ENCODE measurements at places on chromosomes 2 and 18. TPM values are rescaled to one million over a fixed set of nuclear protein-coding genes. Genes with fewer than 3 reads are reported as not detected.

The PSTPIP2 gene
- total RNA-seq, result 140 TPM

The RUFY4 gene
- 2.2 TPM for total RNA-seq

The ECEL1 gene
- 23.1 TPM for total RNA-seq

The IAH1 gene
- 40.5 TPM for total RNA-seq

DNA sequence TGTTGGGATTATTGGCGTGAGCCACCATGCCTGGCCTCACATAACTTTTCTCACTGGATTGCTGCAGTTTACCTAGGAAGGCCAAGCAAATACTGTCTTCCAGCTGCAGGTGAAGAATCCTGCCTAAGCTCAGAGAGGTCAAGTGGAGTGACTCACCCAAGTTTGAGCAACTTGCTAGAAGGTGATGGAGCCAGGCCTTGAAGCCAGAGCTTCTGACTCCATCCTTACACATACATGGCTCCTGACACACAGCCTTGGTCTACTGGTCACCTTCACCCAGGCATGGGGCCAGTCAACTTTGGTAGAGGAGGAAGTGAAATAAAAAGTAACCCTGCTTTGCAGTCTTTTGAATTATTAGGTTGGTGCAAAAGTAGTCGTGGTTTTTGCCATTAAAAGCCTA lies 93.5 kb downstream of the VWA3B start:
- no peak for DNase-seq

DNA sequence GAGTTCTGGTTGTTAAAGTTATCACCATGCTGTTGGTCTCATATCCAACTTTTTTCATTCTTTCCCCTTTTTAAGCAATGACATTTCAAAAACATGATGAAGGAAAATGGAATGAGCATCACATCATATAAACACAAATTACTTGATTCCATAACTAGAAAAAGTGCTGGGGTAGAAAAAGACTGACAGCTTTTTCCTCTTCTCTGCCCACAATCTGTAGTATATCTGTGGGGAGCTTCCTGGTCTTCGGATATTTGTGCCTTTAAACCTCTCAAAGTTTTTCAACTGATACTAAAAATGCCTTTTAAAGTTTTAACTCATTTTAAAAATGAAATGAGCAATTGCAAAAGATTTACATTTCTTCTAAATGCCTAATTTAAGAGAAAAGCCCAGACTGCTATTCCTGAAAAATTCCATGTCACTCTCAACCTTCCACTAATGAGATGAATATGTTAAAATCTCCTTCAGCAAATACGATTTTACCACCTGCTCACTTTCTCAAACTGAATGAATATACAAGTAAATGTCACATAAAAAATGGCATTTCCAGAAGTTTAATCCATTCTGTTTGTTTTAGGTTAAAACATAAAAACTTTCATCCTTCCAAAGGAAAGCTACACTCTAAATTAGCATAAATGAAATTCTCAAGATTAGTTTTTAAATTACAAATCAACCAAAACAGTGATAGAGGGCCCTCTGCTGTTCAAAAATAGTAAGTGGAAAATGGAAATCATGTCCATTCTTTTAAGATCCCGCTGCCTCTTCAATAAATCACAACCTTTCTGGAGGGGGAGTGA lies 2.1 kb downstream of the DNAH7 start:
- no peak for DNase-seq

DNA sequence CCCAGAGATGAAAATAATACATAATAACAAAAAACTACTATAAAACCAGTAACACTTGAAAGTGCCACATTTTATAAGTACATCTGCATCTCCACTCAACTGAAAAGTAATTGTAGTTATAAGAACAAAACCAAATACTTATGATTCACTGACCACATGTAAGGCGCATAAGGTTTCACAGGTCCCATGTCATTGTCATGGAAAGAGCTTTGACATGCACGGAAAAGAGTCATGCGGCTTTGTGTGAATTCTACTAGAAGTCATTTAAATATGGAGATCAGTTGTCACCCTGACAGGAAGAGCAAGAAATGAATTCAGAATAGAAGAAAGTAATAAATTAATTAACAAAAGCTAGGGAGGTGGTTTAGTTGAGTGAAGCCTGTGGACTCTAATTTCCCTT lies 459.1 kb downstream of the CDH2 start:
- no peak for DNase-seq

- DNase-seq, result no peak
These were observed 58.6 kb downstream of the TSHZ1 start for GRCh38 chr18:75269124-75269680.

GRCh38 chr18:39259736-39260135 lies 1694.1 kb upstream of the CELF4 start:
- no peak for DNase-seq

DNA sequence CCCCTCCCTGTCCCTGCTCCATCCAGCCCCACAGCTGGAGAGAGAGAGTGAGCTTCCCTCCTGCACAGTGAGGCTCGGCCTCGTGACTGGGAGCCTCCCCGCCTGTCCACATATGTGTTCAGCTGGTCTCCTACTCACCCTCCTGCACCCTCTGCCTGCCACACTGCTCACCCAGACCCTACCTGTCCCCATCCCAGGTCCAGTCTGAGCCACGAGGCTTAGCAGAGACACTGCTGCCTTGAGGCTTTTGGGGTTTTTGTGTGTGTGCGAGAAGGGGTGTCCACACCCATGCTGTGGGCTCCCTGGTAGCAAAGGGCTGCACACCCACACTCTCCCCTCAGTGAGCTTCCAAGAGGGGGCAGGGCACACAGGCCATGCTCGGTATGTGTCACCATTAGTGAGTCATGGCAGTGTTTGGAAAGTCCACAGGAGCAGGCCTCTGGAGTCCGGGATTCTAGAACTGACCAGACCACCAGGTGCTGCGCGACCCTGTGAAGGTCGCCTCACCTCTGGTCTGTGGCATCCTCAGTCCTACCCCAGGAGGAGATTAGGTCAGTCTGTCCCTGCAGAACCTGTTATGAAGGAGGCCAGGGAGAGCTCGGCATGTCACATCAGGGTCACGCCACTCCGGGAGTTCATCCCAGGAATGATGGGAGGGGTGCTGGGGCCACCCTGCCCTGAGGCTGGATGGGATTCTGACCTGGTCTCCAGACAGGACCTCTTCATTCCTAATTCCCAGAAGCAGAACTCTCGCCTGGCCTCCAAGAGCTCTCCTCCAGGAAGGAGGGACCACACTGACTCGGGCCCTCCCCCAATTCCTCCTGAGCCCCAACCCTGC lies 39.9 kb upstream of the SMAD7 start:
- DNase-seq, result no peak

DNA sequence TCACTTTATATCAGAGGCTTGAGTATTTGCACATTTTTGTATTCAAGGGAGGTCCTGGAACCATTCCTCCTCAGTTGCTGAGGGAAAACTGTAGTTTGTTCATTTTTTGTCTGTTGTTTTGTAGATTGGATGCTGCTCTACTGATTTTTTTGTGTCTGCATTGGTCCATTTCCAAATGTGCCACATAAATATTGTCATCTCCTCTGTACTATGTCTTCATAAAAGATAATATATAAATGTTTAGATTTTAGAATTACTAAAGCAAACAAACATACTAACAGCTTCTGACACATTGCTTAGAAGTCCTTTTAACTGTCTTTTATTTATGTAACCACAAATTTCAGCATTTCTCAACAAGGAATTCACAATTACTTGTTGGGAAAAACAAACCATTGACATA lies 356.8 kb downstream of the PLCL1 start:
- DNase-seq, result no peak

GRCh38 chr18:45712061-45712460 lies 11.9 kb upstream of the SLC14A1 start:
- DNase-seq, result no peak

DNA sequence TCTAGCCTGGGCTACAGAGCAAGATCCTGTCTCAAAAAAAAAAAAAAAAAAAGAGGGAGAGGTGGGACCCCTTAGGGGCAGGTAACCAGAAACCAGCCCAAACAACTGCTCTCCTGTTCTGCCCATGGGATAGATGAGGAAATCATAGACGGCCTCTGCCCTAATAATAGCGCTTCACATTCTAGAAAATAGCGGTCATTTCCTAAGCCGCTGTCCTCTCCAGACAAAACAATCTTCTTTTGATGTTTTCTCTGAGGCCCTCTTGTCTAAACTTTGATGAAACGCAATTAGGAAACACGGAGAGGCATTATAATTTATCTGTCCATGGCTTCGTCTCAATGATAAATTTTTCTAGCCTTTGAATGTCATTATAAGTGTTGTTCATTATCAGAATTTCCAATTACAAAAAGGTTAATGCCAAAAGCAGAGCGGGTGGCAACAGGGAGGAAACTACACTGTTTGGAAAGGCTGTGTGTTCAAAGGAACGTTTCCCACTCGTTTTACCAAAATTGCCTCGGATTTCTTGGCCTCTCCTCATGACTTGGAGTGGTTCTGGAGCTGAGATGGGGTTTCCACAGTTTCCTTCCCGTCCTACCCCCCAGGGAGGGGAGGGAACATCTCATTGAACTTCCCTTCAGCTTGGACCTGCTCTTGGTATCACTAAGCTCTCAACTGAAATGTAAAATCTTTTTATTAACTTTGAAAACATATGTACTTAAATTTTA lies 151.6 kb upstream of the ZNF236 start:
- DNase-seq, result no peak

- DNase-seq, result no peak
These were observed 60.8 kb downstream of the MTHFD2 start for GRCh38 chr2:74259191-74259590.

GRCh38 chr18:59229191-59229590 lies 9.2 kb downstream of the GRP start:
- DNase-seq, result no peak

Data from spleen (tissue), 13 donors.